Fibroblast of mammary gland (primary cell): ENCODE measurements at places on chromosomes 5 and 9.

GRCh38 chr5:168334695-168335094 is 43.2 kb downstream of the WWC1 start:
- DNase-seq: peak; percentile 17

DNA sequence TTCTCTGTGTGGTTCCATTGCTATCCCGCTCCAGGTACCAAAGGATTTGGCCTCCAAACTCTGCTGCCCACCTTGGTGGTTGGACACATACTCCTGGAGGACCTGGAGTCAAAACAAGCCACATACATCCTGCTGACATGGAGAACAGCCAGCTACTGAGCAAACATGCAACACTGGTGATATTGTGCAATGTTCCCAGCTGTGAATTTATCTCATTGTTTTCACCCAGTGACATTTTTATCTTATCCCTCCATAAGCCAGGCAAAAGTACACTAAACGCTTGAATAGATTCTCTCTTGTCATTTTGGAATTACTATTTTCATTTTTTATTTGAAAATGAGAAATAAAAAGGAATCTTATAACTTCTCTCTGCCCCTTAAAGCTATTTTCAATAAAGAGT is 11.1 kb upstream of the CTSL start:
- DNase-seq: peak; percentile 96

- DNase-seq: no peak
These were observed 78.2 kb upstream of the GNA14 start for GRCh38 chr9:77726289-77726688.

- no peak for DNase-seq
These were observed 446.6 kb downstream of the ARHGEF28 start for GRCh38 chr5:74072646-74073045.

GRCh38 chr5:10975945-10976344 is 214.9 kb upstream of the DAP start:
- no peak for DNase-seq

- DNase-seq: peak; percentile 9
These were observed 1.6 kb downstream of the NTNG2 start for GRCh38 chr9:132163457-132163875.

DNA sequence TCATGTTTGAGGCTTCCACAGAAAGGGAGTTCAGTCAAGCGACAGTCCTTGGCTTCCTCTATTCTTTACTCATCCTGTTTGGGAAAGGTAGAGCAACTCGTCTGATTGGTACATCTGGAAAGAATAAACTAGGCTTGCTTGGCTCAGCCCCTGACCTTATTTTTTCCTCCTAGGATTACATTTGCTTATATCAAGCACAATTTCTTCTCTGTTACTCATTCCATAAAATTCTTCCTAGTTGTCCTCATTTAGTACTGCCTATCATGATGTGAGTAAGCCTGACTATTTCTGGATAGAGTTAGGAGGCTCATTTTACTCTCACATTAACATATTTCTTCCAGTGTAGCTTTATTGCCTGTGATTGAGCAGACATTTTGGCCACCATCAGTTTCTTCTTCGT is 10.9 kb upstream of the CARNMT1 start:
- peak; percentile 95 for DNase-seq

DNA sequence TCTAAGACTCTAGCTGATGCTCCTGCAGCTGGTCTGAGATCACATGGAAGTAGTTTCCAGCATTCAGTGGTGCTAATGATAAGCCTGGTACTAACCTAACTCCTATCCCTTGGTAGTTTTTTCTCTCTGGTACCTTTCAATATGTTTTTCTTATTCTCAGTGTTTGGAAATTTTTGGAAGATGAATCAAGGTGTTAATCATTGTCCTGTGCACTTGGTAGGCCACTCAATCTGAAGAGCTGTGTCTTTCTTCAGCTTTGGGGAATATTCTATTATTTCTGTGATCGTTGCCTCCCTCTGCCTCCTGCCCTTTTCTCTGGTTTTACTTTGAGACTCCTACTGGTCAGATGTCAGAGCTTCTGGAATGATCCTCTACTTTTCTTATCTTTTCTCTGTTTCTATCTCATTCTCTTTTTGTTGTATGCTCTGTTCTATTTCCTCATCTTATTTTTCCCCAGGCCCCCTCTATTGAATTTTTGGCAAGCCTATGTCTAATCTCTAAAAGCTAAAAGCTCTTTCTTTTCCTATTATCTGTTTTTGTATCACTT is 136.8 kb downstream of the APBA1 start:
- no peak for DNase-seq
